ENCODE measurements at places on chromosomes 1 and 21.

DNA sequence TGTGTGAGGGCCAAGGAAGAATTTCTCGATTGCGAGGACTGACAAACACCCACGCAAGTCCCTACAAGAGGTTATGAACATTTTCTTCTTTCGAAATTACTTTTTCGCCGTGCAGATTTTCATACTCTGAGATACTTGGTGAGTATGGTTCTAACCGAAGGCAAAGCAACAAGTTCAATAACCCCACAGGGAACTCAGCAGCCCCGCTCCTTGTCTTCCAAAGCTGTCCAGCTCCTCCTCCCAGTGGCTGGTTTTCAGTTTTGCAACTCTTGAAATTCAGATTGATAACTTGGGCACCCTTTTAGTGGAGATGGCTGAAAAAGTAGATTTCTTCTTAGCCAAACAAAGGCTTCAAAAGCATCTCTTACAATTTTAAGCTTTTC is 154.4 kb downstream of the SETD4 start:
- no peak for DNase-seq
- no peaks in the 10 kb centered on the region for H3K27me3 ChIP-seq
- H3K4me3 ChIP-seq = no peak overlapping the region
- no peaks in the 10 kb centered on the region for H3K4me1 ChIP-seq
- H3K36me3 ChIP-seq = no peaks in the 10 kb centered on the region

DNA sequence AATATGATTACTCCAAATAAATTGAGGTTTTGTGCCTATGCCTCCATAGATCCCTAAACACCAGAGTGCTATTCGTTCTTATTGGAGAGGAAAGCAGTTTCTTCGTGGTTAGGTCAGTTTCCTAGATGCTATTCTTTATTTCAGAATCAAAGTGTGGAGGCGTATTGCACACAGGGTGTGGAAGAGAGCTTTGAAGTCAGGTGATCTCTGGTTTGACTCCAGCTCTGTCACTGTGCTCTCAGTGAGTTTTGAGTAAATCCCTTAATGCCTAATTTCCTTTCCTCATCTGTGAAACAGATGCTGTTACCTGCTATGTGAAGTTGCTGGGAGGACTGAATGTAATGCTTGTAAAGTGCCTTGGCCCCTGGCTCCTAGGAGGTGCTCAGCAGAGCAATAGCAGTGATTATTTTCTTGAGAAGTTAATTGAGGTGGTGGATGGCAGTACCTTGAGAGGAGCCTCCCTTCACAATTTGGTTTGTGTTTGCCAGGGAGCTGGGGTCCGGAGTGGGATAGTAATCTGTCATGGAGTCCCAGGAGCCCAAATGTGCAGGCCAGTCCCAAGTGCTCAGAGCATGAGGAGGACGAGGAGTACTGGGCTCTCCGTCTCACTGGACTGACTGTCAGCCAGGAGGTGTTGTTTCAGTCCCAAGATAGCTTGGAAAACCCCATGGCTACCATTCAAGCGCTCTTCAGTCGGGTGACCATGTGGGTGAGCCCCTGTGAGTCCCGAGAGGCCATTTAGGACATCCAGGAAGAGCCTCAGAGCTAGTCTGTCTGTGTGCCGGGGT is 14.9 kb downstream of the NTPCR start:
- H3K4me3 ChIP-seq = no peak overlapping the region
- no peaks in the 10 kb centered on the region for H3K27me3 ChIP-seq
- DNase-seq = no peak
- H3K27ac ChIP-seq = no peak overlapping the region

DNA sequence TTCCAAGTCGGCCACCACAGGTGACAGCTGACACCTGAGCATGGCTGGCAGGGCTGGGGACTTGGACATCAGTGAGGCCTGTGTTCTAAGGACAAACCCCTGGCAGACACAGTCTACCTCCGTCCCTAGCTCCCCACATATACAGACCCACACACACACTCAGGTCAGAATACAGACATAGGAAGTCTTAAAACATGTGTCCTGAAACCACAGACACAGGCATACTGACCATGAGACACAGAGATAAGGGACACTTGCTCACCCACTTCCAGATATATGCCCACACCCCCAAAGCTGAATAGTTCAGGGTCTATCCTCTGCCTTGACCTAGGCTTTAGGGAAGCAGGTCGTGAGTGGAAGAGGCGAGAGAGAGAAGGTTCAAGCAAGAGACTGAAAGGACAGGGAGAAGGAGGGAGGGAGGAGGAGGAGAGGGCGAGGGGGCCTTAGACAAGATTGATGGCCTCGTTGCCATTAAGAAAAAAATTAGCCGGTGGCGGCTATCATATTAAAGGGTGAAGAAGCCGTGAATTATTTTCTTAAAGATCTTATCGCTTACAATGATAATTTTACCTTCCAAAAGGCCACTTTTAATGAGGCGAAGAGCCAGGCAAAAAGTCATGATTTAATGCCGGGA is 49.9 kb downstream of the TMEM53 start:
- peaks cover 2% of the 10 kb centered on the region for H3K27me3 ChIP-seq
- H3K27ac ChIP-seq = no peak overlapping the region
- H3K4me3 ChIP-seq = no peak overlapping the region
- no peaks in the 10 kb centered on the region for H3K36me3 ChIP-seq
- no peak for DNase-seq

DNA sequence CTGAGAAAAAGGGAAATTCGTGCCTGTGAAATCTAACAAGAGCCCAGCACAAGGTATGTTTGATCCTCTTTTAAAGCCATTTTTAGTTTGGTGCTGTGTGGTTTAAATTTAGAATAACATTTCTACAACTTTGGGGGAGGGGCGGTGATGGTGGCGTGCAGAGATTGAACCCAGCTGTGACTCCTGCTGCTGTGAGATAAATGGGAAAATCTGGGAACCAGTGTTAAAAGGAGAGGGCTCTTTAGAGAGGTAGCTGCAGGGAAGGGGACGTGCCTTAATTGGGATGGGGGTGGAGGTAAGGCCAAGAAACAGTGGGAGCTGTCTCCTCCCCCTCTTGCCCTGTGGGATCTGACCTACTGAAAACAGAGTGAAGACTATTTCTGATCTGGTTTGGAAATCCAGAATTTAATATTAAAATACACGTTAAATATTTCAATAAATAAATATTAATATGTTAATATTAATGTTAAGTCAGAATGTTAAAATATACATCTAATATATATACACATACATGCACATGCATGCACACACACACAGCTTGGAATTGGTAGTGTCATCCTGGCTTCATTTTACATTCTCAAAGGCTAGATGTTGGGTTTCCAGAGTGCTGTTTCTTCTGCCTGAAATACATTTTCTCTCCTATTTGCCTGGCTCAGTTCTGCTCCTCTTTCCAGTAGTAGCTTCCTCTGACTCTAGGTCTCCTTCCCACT is 30.1 kb upstream of the DNAJC6 start:
- H3K4me1 ChIP-seq = peaks cover 4% of the 10 kb centered on the region
- DNase-seq = no peak
- no peaks in the 10 kb centered on the region for H3K36me3 ChIP-seq

DNA sequence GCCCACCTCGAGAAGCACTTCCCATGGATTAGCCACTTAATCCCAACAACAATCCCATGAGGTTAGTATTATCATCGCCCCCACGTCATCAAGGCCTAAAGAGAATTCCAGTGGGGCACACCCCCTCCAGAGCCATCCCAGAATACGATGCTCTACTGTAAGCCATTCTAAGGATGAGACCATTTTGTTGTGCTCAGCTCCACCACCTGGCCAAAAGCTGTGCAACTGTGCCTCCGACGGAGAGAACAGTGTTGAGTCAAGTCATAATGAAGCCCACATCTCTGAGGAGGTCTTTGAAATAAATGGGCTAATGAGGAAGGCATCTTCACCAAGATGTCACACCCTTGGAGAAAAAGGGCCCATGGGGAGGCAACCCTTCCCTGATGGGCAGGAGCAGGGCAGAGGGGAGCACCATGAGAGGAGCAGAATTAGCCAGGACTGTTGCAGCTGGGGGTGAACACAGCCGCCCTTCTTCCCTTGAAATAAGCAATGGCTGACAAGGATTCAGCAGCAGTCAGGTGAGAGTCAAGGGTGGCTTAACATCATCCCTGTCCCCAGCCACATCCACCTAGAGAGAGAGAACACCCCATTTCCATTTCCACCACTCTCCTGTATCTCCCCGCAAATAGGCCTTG is 14.6 kb downstream of the SYF2 start:
- H3K36me3 ChIP-seq = peaks cover 3% of the 10 kb centered on the region
- no peak overlapping the region for H3K27ac ChIP-seq

Data from kidney (tissue), 22 donors.